ENCODE measurements at places on chromosomes 6 and 20.

GRCh38 chr20:44109951-44110361 lies 77.0 kb downstream of the JPH2 start:
- no peak for DNase-seq

DNA sequence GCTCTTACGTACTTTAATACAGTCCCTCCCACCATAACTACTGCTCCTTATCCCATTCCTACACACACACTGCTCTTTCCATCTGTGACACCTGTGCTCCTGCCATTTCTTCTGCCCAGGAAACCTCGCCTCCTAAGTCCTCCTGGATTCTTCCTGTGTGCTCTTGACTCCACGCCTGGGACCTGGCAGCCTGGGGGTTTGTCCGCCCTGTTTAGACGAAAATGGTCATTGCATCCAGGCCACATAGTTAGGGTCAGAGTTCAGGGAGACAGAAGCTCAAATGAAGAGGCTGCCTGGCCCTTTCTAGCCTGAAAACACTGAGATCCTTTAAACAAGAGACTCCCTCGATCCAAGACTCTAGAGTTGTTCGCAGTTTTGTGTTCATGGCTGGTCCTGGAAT lies 17.4 kb upstream of the CTNNBL1 start:
- DNase-seq, result no peak

DNA sequence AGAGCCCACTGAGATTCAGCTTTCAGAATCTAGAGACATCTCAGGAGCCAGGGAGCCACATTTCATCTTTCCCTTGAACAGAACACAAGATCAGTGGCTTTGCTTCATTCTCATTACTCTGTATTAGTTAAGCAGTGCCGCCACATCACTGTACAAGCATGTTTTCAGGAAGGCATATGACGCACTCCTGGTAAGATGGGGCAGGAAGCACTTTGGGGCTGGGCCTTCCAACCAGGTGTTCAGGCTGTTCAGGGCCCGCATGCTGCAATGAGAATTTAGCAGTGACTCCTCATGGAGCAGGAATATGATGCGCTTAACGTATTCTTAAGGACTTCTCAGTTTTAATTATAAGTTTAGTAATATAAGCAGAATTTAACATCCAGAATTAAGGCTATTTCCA lies 29.7 kb upstream of the GNRH2 start:
- DNase-seq, result no peak

DNA sequence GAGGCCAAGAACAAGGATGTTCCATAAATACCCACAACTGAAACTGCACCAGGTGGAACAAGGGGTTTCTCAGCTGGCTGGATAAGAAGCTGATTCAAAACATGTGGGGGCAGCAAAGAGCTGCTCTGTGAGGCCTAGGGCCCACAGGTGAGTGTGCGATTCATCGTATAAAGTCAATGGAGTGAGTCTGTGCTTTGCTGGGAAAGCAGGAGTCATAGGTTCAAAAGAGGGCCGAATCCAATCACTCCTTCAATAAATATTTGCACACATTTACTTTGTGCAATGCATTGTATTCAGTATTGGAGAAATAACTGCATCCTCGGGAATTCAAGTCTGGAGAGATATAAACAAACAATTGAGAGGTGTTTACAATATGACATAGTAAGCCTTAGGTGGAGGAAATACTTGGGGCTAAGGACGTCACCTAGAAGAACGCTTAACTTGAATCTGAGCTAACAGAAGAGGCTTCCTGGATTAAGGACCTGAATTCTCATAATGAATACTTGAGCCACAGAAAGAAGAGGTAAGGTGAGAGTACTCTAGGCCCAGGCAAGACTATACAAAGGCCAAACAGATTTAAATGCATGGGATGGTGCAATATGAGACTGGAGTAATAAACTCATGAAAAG lies 83.7 kb upstream of the TMEM30A start:
- DNase-seq, result no peak

DNA sequence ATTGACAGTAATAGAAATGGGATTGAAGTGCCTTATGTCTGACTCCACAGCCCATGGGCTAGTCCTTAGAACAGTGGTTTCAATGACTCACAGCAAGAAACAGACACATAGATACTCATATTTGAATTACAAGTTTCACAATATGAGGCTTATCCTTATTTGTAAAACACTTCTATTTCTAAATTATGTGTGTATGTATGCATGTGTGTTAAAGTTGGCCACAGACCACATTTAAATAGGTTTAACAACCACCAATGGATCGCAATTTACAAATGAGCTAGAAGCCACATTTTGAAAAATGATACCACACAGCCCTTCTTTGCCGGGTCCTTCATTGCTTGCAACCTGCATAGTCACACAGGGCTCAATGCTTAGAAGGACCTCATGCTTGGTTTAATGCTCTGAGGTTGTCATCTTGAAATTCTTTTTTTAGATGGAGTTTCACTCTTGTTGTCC lies 157.8 kb upstream of the PREP start:
- no peak for DNase-seq

Measured in CD4-positive, alpha-beta T cell treated with Interleukin-17A for 1 hour (primary cell).